CD4-positive, alpha-beta T cell (primary cell): ENCODE measurements at places on chromosomes 11 and 22.
A peak's percentile ranks its signal among the peaks of the same experiment; 100 is the strongest.

DNA sequence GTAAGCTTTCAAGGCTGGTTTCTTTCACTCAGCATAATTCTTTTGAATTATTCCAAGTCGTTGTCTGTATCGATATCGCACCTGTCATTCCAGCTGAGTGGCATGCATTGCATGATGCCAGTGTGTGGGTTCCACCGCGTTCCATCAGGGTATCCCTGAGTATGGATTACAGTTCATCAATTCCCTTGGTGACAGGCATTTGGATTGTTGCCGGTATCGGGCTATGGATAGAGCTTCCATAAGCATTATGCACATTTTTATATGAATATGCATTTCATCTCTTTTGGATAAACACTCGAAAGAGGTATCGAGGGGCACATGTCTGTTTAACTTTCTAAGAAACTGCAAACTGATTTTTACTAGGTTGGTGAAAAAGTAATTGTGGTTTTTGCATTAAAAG, 698.8 kb downstream of the BRD1 start:
- H3K36me3 ChIP-seq = no peaks in the 10 kb centered on the region
- DNase-seq = no peak
- no peaks in the 10 kb centered on the region for H3K27me3 ChIP-seq
- no peak overlapping the region for H3K4me3 ChIP-seq

- peaks cover 15% of the 10 kb centered on the region for H3K36me3 ChIP-seq
- H3K27me3 ChIP-seq = no peaks in the 10 kb centered on the region
- no peak for DNase-seq
- peaks cover 58% of the 10 kb centered on the region for H3K4me1 ChIP-seq
- peak overlapping the region; percentile 82 for H3K4me3 ChIP-seq
- peak overlapping the region; percentile 73 for H3K27ac ChIP-seq
Measured at GRCh38 chr22:38872831-38873248, 824 bp upstream of the CBX6 start.

DNA sequence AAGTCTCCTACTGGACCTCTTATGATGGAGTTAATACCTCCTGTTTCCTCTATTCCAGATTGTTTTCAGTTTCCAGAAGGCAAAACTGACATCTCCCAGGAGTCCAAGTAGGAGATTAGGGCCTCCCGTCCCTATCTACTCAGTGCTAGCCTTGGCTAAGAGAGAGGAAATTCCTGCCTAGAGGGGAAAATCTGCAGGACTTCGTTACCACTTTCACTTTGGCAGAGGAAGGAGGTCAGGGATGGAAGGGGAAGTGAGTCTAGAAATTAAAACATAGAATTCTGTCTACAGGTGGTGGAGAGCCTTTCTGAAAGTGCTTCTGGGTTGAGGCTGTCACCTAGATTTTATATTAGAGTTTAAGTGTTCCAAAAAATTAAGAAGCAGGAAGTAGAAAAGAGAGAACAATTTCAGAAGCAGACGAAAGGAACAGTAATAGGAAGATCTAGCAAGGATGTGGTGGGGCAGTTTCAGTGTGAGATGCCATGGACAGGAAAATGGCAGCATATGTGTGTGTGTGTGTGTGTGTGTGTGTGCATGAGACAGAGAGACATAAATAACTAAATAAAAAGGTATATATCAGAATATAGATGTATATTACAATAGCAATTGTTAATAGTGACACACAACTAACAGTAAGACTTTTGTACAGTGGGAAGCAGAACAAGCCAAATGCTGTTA, 2.4 kb upstream of the TRIM68 start:
- H3K4me1 ChIP-seq = peaks cover 23% of the 10 kb centered on the region
- no peak for DNase-seq
- peak overlapping the region; percentile 35 for H3K4me3 ChIP-seq
- H3K27ac ChIP-seq = no peak overlapping the region

DNA sequence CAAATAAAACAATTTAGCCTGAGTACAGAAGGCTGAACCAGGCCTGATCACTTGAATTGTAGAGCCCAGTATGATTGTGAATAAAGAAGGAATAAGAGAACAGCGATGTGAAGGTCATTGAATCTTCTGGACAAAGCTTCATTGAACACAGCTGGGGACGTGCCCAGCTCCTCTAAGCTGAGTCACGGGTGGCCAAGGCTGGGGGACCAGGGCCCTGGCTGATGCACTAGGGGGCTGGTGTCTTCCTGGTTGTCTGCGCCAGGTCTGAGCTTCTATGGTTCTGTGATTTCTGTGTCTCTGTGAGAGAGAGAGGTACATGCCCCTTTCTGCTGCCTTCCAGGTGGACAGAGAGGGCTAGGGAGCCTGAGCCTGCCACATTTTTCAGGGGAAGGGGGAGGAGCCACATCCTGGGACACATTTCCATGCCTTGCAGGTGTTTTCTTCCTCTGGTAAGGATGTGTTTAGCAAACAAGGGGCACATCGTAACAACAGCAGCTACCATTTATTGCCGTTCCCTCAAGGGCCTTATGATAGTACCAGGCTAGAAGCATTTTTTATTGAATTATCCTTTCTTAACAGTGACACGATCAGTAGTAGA, 135.7 kb downstream of the C11orf91 start:
- H3K36me3 ChIP-seq = no peaks in the 10 kb centered on the region
- no peak overlapping the region for H3K27ac ChIP-seq
- no peaks in the 10 kb centered on the region for H3K27me3 ChIP-seq

DNA sequence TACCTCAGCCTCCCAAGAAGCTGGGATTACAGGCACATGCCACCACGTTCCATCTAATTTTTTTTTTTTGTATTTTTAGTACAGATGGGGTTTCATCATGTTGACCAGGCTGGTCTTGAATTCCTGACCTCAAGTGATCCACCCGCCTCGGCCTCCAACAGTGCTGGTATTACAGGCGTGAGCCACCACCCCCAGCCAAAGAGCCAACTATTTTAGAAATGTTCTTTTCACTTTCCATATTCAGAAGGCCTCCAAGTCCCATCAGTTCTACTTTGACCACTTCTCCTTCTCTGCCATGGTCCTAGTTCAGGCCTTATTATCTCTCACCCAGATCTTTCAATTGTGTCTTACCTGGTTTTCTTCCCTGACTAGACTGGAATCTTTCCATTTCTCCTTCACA, 48.2 kb downstream of the CCDC83 start:
- no peak overlapping the region for H3K27ac ChIP-seq
- H3K36me3 ChIP-seq = no peaks in the 10 kb centered on the region
- no peaks in the 10 kb centered on the region for H3K27me3 ChIP-seq
- H3K4me1 ChIP-seq = no peaks in the 10 kb centered on the region
- DNase-seq = no peak
- no peak overlapping the region for H3K4me3 ChIP-seq

- no peaks in the 10 kb centered on the region for H3K27me3 ChIP-seq
- DNase-seq = no peak
- no peak overlapping the region for H3K4me3 ChIP-seq
- H3K36me3 ChIP-seq = peaks cover 4% of the 10 kb centered on the region
- H3K4me1 ChIP-seq = peaks cover 19% of the 10 kb centered on the region
- H3K27ac ChIP-seq = no peak overlapping the region
Measured at GRCh38 chr11:44752713-44753112, 26.0 kb downstream of the TSPAN18 start.

DNA sequence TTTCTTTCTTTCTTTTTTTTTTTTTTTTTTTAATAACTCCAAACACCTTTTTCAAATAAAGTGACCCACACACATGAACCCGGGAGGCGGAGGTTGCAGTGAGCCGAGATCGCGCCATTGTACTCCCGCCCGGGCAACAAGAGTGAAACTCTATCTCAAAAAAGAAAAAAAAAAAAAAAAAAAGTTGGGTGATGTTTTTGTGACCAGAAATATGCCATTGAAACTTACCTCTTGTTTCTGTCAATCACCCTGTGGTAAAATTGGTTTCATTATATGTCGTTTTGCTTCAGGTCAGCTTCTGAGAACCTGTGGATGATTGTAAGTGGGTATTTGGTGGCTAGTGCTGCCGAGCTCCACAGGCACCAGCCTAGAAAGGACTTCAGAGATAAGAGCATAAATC, 238.8 kb downstream of the TBC1D22A start:
- peaks cover 2% of the 10 kb centered on the region for H3K4me1 ChIP-seq
- no peak overlapping the region for H3K27ac ChIP-seq
- DNase-seq = no peak
- peaks cover 46% of the 10 kb centered on the region for H3K36me3 ChIP-seq

GRCh38 chr11:19774329-19774728, 61.7 kb downstream of the NAV2 start:
- H3K4me1 ChIP-seq = peaks cover 9% of the 10 kb centered on the region
- DNase-seq = no peak
- H3K27me3 ChIP-seq = peaks cover 27% of the 10 kb centered on the region

GRCh38 chr11:121459413-121460017, 6.7 kb upstream of the SORL1-AS1 start:
- peaks cover 17% of the 10 kb centered on the region for H3K36me3 ChIP-seq
- no peaks in the 10 kb centered on the region for H3K27me3 ChIP-seq
- peak overlapping the region; percentile 68 for H3K27ac ChIP-seq
- peaks cover 96% of the 10 kb centered on the region for H3K4me1 ChIP-seq

DNA sequence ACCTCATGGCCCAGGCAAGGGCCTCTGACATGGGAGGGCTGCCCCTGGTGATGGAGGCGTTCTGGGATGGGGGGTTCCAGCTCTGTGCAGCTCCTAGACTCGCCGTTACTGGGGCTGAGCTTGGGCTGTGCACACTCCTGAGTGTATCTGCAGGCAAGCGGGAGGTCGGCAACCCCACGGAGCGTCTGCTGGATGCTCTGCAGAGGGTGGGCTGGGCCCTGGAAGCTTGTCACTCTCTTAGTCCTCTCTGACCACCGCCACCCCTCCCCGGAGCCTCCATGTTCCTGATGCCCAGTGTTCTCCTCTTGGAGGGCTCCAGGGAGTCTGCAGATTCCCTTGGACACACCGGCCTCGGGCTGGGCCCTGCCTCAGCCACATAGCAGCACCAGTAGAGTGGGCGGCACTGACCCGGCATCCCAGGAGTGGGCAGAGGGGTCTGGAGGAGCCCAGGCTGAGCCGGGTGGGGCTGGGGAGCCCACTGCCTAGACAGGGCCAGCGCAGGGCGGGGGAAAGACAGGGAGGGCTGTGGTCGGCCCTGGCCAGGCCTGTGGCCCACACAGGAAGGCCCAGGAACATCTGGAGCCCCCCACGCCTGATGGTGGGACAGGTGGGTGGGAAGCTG, 20.6 kb upstream of the MUC5B start:
- no peak for DNase-seq
- H3K27ac ChIP-seq = no peak overlapping the region
- H3K4me1 ChIP-seq = peaks cover 8% of the 10 kb centered on the region
- H3K36me3 ChIP-seq = no peaks in the 10 kb centered on the region
- peaks cover 3% of the 10 kb centered on the region for H3K27me3 ChIP-seq
- H3K4me3 ChIP-seq = no peak overlapping the region

DNA sequence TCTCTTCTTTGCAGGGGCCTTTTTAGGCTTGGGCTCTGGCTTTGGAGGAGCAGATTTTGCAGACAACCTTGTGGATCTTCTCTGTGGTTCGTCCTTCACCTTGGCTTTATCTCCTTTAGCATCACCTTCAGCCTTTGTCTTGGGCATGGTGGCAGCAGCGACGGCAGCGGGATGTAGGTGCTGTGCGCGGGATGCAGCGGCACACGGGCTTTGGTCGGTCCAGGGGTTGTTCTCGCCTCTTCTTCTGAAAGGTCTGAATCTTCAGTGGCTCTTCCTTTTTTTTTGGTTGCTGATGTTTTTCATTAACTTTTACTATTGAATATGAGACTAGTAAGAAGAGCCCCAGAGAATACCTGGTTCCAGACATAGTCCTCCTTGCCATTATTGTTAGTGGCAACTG, 10.0 kb downstream of the MEI1 start:
- no peaks in the 10 kb centered on the region for H3K36me3 ChIP-seq
- no peak overlapping the region for H3K4me3 ChIP-seq
- no peak for DNase-seq
- no peaks in the 10 kb centered on the region for H3K27me3 ChIP-seq

GRCh38 chr11:132352497-132352896, 982.1 kb downstream of the NTM start:
- H3K27ac ChIP-seq = no peak overlapping the region
- no peak overlapping the region for H3K4me3 ChIP-seq
- H3K36me3 ChIP-seq = no peaks in the 10 kb centered on the region

GRCh38 chr11:132685174-132685611, 847.1 kb downstream of the OPCML start:
- H3K27ac ChIP-seq = no peak overlapping the region
- DNase-seq = no peak
- H3K36me3 ChIP-seq = no peaks in the 10 kb centered on the region
- H3K4me3 ChIP-seq = no peak overlapping the region

DNA sequence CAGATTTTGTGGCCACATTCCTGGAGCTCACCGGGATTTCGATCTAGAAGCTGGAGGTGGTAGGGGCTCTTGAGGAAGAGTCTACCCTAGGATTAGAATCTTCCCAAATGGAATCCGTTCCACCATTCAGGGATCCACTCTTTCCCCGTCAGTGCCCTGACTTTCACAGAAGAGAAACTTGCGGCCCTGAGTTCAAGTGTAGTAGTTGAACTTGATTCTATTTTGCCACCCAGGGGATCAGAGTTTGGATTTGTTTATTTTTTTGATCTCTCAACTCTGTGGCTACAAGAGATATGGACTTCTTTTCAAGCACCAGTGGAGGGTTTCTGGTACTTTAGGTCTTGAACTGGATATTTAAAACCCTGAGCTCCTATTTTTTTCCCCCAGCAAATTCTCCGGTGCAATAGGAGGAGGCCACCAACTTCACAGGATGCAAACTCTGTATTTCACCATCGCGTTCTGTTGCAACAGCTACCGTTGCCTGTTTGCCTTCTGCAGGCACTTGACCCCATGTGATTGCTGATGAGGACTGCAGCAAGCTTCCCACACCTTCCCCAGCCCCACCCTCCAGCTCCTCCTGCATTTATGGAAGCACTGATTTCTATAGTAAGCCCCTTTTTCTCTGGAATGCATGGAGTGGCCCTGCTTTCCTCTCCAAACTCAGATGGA, 14.8 kb upstream of the MRGPRF start:
- no peaks in the 10 kb centered on the region for H3K36me3 ChIP-seq
- no peak overlapping the region for H3K27ac ChIP-seq
- no peaks in the 10 kb centered on the region for H3K4me1 ChIP-seq
- no peaks in the 10 kb centered on the region for H3K27me3 ChIP-seq
- no peak for DNase-seq

DNA sequence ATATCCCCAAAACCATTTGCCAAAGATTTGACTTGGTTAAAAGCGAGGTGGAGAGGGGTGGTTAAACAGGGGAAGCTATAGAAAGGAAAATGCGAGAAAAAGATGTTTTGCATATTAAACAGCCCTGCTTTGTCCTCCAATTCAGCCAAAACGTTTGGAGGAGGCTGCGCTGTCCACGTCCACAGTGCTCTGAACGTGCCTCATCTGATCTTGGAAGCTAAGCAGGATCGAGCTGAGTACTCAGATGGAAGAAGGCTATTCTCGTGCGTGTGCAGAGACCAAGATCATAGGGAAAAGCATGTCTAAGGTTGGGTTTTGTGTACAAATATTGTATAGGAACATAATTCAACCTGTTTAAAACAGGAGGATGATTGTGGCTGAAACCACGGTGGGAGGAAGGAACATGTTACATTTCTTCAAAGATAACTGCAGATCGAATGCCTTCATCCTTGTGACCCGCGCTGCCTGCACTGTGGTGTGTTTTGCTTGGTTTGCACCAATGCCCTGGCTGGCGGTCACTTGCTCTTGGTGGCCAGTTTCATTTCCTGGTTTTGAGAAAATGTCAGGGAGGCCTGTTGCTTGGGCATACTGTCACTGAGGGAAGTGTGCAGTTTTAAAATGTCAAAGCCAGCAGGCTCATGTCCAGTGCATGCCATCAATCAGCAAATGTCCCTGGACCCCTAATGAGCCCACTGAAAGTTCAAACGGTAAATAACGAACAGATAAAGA, 40.4 kb downstream of the FLI1 start:
- H3K36me3 ChIP-seq = peaks cover 5% of the 10 kb centered on the region
- H3K27me3 ChIP-seq = no peaks in the 10 kb centered on the region
- peaks cover 98% of the 10 kb centered on the region for H3K4me1 ChIP-seq
- no peak for DNase-seq
